ENCODE measurements at places on chromosomes 6 and 20.

- no peak for DNase-seq
These were observed 8.7 kb downstream of the MTHFD1L start for GRCh38 chr6:150874179-150874578.

- DNase-seq = no peak
These were observed 15.6 kb upstream of the RIPK1 start for GRCh38 chr6:3052481-3053230.

DNA sequence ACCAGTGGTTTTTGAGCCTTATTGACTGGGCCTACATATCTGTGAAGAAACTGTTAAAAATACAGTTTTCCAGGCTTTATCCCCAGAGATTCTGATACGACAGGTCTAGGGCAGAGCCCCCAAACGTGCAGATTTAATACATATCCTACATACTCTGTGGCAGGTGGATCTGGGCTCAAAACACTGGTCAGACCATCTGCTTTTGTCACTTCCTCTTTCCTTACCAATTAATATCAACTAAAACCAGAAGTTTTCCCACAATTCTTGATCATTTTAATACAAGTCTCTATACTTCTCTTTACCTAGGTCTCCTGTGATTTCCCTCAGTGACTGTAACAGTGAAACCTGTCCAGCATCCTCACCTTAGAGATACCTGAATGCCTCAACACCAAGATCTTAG, 108.8 kb downstream of the PREP start:
- DNase-seq = no peak

DNA sequence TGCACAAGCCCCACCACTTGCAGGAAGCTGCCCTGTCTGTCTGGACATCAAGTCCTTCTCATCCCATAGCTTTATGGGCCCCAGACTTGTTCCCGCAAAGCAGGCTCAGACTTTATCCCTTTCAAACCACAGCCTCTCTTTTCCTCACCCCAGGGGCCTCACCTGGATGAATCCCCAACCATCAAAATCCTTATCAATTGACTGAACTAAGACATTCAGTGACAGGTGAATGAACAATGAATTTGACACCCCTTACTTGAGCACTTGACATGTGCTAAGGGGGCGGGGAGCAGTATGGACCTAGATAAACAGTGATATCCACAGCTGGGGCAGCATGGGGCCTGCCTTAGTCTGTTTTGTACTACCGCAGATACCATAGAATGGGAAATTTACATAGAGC, 5.0 kb downstream of the RAB44 start:
- no peak for DNase-seq

DNA sequence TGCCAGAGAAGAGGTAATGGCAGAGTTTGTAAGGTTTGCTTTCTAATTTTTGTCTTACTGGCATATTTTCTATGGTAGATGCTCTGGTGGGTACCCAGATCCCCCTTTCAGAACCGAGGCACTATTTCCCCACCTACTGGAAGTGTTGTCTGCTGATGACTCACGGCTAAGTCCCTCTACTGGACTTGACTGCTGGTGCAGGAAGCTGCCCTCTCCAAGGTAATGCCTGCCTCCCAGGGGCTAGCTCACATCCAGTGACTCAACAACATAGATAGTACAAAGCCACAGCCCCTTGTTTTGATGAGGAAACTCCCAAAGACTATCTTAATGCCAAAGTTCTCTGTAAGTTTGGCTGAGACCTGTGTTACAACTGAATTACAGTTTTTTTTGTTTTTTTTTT, 285.4 kb upstream of the FLRT3 start:
- DNase-seq = peak; percentile 47

DNA sequence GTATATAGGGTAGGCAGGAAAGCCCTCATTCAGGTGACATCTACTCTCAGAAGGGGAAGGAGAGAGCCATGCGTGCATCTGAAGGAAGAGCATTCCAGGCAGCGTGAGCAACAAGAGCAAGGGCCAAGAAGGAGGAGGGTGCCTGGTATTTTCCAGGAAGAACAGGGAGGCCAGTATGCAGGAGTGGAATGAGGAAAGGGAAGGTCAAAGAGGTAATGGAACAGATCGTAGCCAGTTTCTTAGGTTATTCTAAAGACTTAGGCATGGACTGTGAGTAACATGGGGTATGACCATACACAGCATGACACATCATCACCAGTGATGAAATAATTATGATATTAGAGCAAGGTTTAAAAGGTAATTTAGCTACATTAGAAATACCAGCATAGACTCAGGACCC, 24.1 kb downstream of the ALDH8A1 start:
- peak; percentile 49 for DNase-seq

GRCh38 chr6:95175927-95176675, 401.2 kb upstream of the MANEA start:
- peak; percentile 9 for DNase-seq

GRCh38 chr20:57878786-57879424, 169.1 kb upstream of the PMEPA1 start:
- DNase-seq = no peak

GRCh38 chr20:58720890-58721289, 28.3 kb downstream of the NPEPL1 start:
- DNase-seq = no peak

GRCh38 chr6:56096541-56096940, 150.8 kb downstream of the COL21A1 start:
- no peak for DNase-seq

DNA sequence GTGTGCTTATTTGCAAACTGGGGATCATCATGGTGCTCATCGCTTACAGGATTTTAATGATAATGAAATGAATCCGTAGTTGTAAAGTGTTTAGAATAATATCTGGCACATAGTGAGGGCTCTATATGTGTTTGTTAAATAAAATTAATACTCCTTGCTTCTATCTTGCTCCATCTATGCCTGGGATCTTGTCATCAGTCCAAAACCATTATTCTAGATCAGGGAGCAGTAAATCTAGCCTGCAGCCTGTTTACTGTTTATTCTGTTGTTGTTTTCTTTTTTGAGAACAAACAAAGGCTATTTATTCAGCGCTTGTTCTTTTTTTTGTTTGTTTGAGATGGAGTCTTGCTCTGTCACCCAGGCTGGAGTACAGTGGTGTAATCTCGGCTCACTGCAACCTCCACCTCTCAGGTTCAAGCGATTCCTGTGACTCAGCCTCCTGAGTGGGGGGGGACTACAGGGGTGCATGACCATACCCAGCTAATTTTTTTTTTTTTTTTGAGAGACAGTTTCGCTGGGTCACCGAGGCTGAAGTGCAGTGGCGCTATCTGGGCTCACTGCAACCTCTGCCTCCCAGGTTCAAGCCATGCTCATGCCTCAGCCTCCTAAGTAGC, 8.1 kb downstream of the ACOT8 start:
- DNase-seq = no peak

GRCh38 chr20:51512645-51513044, 29.9 kb downstream of the NFATC2 start:
- no peak for DNase-seq

- DNase-seq = no peak
These were observed 25.3 kb upstream of the RIPOR2 start for GRCh38 chr6:24960991-24961475.

- DNase-seq = no peak
These were observed 129.1 kb downstream of the SYCP2 start for GRCh38 chr20:59804347-59804746.

DNA sequence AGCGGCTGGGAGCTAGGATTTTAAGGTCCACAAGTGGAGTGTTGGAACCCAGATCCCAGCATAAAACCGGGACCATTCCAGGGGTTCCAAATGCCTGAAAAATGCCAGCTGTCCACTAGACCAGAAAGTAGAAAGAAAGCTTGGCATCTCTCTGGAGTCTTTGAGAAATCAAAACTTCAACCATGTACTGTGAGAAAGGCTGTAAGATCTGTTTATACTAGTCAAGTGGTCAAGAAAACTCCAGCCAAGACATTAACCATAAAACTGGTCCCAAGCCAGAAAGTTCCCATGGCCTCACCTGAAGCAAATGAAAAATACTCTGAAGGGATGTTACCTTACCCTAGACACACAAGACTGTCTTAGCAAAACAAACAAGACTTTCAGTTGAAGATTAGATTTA, 112.6 kb downstream of the DCDC2 start:
- no peak for DNase-seq

GRCh38 chr6:39330057-39330456, 7.6 kb upstream of the KCNK16 start:
- DNase-seq = no peak

DNA sequence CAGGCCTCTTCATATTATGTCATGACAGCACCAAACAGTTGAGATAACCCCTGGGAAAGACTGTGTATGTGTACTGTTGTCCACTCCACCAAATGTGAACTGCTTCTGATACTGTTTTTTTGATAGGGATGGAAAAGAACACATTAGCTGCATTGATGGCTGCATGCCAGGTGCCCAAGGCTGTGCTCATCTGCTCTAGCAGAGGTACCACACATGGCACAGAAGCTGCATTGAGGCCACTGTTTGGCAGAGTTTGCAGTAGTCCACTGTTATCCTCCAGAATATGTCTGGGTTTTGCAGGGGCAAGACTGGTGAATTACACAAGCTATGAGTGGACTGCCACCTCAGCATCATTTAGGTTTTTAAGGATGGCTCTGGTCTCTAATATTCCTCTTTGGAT, 28.2 kb upstream of the ELMO2 start:
- no peak for DNase-seq

DNA sequence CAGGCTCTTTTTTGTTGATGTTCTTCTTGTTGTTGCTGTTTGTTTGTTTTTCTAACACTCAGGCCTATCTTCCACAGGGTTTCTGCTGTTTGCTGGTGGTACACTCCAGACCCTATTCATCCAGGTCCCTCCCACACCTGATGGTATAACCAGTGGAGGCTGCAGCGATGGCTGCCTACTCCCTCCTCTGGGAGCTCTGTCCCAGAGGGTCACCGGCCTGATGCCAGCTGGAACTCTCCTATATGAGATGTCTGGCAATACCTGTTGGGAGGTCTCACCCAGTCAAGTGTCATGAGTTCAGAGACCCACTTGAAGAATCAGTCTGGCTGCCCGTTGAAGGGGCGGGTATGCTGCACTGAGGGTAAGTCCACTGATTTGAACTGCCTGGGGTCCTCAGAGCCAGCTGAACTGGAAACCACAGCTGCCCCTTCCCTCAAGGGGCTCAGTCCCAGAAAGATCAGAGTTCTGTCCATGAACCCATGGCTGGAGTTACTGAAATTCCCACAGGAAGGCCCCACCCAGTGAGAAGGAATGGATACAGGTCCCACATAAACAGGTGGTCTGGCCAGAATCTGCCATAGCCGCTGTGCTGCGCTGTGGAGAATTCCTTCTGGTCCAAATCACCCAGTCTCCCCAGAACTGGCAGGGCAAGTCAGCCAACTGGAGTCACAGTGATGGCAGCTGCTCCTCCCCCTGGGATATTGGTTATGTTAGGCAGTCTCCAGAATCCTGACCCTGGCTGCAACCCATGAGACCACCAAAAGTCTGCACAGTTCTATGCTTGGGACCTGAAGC, 664.4 kb downstream of the FRK start:
- no peak for DNase-seq

GRCh38 chr6:154638369-154638768, 94.8 kb upstream of the SCAF8 start:
- DNase-seq = peak; percentile 54

- no peak for DNase-seq
These were observed 109.2 kb upstream of the OGFRL1 start for GRCh38 chr6:71179249-71179885.

DNA sequence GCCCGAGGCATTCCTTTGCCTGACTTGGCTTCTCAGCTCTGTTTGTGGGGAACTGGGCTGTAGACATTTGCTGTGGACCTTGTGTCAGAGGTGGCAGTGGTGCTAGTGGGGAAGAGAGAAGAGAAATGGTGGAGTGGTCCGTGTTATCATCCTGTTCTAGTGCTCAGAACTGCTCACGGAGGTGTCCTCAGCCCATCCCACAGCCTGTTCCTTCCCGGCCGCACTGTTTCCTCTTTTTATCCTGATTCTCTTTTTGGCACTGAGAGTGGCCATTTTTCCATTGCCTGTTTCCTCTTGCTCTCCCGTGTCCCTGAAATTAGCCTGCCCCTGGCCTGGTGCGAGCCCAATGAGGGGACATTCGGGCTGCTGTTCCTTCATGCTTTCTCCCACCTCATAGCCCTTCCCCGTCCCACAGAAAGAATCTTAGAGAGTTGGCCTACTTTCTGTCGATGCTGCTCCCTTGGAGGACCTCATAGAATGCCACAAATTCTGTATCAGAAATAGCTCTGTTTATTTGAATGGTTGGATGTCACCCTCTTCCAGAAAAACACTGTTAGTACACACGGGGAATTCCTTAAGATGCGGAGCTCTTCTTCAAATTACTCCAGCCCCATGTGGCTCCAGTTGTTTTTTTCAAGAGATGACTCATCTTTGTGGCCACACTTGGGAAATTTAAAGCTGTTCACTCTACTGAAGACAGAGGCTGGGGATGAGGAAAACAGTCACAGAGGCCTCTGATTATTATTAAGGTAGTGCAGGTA, 26.1 kb downstream of the FARS2 start:
- DNase-seq = peak; percentile 85
